B cell (primary cell): ENCODE measurements at places on chromosomes 6 and 20. TPM values are rescaled to one million over a fixed set of nuclear protein-coding genes. Genes with fewer than 3 reads are reported as not detected.

Gene PROCR
- total RNA-seq = 0.57 TPM in 1 of 2 replicates, not detected in the other

Gene ADGRF1
- not detected in 2 replicates for total RNA-seq

Gene DEFB132
- total RNA-seq = not detected in 2 replicates

Gene SPDEF
- not detected in 2 replicates for total RNA-seq

Gene MICB
- 21.9 and 24.2 TPM in 2 replicates for total RNA-seq

Gene NNAT
- total RNA-seq = not detected in 2 replicates

- DNase-seq = no peak
Measured at GRCh38 chr6:142707255-142707654, 237.7 kb downstream of the HIVEP2 start.

DNA sequence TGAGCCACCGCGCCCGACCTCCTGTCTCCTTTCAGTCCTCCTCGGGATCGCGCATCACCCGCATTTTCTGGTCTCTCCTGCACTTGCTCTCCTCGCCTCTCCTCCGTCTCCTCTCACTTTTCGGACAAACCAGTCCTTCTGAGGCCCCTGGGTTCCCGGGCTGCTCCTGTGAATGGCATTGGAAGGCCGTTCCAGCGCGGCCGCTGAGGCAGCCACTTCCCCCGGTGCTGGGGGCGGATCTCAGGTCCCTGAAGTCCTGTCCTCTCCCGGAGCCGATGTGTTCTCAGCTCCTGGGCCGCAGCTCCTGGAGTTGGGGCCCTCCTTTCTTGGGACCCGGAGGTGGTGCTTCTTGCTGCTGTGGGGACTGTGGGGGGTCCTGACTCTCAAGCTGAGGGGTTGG is 803 bp downstream of the MICB start:
- no peak for DNase-seq

GRCh38 chr6:169019727-169020491 is 233.7 kb downstream of the THBS2 start:
- DNase-seq = no peak

DNA sequence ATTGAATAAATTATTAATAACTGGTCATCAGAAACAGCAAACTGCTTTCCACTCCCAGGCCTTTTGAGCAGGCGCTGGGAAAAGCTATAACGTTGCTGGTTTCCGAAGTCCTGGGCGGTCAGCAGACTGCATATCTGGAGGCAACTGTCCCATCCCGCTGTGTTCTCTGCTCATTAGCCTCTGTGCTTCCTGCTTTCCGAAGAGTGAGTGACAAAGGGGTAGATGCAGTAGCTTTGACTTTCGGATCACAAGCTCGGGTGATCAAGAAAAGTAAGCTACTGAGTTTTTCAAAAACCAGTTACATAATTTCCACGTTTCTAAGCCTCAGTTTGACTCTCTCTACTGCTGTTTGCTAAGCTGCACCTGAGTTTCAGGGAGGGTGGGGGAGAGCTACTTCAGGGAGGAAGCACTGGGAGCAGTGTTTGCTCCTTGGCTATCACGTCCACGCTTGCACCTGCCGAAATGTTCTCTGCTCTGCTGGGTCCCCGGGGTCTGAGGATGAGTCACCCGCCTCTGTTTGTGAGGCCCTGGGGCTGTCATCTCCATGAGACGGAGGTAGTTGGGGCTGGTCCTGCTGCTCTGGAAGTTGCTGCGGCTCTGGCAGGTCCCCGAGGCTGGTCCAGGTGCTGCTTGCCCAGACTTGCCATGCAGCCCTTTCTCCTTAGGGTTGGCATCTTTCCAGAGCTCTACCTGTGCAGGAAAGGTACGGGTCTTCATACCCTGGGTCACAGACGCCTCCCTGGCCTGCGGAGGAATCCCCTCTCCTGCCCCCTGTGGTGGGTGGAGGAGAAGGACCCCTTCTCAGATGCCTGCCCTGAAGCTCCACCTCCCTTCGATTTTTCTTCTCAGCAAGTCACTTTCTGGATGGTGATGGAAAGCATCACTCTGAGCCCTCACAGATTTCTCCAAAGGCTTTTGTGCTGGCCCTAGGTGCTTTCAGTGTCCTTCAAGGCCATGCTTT is 220.0 kb downstream of the QKI start:
- DNase-seq = no peak

- DNase-seq = no peak
Measured at GRCh38 chr6:67467341-67467740, 1167.7 kb upstream of the ADGRB3 start.

DNA sequence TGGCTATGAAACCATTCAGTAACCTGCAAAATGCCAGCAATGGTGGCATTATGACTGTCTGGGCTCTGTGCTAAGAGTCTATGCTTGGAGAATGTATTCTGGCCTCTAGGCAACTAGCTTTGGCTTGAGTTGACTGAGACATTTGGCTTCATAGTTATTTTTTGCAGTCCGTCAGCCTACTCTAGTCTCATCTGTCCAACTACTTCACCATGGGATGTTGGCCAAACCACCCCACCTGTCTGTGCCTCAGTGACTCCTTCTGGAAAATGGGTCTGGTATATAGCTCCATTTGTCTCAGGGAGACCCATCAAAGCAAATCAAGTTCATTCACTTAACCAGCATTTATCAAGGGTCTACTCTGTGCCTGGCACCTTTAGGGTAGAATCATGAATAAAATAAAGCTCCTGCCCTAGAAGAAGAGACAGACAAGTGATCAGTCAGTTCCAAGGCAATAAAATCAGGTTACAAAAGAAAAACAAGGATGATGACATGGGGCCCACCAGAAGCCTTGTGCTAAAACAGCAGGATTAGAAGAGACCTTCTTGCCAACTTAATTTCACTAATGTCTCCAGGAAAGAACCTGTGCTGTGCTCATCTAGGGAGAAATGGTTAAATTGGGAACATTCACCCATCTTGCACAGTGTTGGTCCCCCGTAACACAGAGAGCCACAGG is 102.4 kb upstream of the ARMC2 start:
- DNase-seq = no peak

GRCh38 chr6:139407718-139408222 is 33.3 kb upstream of the CITED2 start:
- DNase-seq = no peak

DNA sequence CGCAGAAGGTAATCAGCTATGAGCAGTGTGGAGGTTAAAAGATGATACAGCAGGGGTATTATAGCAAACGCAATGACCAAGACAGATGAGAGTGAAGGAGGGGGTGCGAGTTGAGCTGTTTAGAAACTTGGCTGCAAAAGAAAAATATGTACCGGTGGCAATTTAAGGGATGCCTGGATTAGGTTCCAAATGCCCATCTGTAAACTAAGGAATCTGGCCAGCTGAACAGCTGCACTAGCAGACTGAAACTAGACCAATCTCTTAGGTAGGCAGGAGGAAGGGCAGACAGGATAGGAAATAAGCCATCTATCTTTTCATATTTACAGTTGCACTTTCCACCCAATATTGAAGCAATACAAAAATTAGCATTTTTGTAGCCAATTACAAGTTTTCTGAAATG is 407.6 kb downstream of the HTR1B start:
- DNase-seq = no peak

GRCh38 chr20:44700306-44700705 is 14.9 kb upstream of the CCN5 start:
- no peak for DNase-seq

DNA sequence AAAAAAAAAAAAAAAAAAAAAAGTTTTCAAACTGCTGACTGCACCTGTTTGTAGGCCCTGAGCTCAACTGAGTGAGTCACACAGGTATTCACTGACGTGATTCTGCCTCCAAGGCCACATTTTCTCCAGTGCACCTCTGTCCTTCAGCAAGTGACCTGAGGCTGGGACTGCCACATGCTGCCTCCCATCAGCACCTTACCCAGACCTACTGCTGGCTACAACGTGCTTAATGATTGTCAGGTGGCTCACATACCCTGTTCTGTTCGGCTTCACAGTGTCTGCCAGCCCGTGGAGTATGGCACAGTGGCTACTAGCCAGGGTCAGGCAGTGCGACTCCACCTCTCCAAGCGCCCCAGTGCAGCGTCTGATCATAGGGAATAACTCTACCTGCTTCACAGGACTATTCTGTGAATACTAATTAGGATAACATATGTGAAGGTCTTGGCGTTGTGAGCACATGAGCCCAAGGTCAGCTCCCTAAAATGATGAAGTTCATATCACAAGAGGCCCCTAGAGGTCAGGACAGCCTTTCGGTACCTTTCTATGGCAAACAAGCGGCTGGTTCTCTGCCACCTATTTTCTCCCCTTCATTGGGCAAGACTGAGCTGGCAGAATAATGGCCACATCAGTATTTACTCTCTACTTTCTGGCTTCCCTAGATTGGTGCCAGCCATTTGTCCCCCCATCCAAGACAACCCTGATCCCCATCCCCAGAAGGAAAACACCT is 28.1 kb downstream of the RIPOR3 start:
- no peak for DNase-seq

- DNase-seq = no peak
Measured at GRCh38 chr6:26222571-26222970, 135.3 kb downstream of the HFE start.

DNA sequence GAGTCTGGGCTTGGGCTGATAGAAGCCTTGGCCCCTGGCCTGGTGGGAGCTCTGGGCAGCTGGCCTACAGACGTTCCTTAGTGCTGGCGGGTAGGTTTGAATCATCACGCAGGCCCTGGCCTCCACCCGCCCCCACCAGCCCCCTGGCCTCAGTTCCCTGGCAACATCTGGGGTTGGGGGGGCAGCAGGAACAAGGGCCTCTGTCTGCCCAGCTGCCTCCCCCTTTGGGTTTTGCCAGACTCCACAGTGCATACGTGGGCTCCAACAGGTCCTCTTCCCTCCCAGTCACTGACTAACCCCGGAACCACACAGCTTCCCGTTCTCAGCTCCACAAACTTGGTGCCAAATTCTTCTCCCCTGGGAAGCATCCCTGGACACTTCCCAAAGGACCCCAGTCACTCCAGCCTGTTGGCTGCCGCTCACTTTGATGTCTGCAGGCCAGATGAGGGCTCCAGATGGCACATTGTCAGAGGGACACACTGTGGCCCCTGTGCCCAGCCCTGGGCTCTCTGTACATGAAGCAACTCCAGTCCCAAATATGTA is 957 bp upstream of the VEGFA start:
- no peak for DNase-seq

GRCh38 chr6:111379302-111379701 is 103.7 kb downstream of the REV3L start:
- no peak for DNase-seq
